Activated naive CD8-positive, alpha-beta T cell treated with anti-CD3 and anti-CD28 coated beads, Interleukin-2, amount 50 U/mL, for 24 hours (primary cell): ENCODE measurements at places on chromosomes 6 and 20.

GRCh38 chr6:41406728-41407489 is 71.5 kb downstream of the NCR2 start:
- no peak for DNase-seq

GRCh38 chr6:109743739-109744138 is 52.6 kb downstream of the FIG4 start:
- DNase-seq, result no peak

- DNase-seq, result no peak
Measured at GRCh38 chr6:15888798-15889772, 226.3 kb upstream of the DTNBP1 start.

- no peak for DNase-seq
Measured at GRCh38 chr6:163715846-163716245, 301.3 kb downstream of the QKI start.

DNA sequence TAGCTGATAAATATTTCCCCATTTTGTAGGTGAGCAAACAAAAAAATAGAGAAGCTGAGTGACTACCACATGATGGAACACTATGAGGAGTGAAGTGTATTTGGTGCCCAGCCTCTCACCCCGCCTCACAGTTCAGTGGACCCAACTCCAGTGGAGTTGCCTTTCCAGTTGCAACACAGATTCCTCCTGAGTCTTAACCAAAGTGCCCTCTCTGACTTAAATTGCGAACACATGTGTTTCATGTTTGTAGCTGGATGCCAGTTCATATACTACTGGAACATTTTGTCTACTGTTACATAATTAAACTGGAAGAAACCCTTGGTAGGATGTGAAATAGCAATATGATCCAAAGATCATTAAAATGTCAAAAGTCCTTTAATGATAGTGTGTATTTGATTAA is 448.9 kb downstream of the COL12A1 start:
- no peak for DNase-seq

DNA sequence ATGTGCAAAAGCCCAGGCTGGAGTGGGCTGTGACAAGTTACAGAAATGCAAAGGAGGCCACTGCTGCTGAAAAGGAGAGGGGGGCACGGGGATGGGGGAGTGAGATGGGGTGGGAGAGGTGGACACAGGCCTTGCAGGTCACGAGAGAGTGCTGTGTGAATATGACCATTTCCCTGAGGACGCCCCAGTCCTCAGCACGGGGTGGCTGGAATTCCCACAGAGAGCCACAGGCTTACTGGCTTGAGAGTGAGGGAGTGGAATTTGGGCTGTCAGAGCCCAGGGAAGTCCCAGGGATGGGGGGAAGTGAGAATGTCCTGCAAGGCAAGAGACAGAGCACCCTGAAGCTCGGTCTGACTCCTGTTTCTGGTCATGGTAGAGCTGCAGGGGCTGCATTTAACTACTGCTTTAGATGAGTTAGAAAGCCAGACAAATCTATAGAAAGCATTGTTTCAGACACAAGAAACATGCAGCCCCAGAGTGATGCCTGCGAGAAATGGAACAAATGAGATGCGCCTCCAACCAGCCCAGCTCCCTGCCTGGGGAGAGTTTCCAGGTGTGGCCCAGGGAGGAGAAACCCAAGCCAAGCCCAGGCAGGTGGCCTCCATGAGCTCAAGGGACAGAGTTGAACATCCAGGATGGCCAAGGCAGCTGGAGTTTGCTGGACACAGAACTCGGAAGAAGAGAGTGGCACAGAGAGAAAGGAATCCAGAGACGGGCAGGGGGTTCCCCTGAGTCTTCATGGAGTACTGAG is 30.5 kb downstream of the NPEPL1 start:
- no peak for DNase-seq

DNA sequence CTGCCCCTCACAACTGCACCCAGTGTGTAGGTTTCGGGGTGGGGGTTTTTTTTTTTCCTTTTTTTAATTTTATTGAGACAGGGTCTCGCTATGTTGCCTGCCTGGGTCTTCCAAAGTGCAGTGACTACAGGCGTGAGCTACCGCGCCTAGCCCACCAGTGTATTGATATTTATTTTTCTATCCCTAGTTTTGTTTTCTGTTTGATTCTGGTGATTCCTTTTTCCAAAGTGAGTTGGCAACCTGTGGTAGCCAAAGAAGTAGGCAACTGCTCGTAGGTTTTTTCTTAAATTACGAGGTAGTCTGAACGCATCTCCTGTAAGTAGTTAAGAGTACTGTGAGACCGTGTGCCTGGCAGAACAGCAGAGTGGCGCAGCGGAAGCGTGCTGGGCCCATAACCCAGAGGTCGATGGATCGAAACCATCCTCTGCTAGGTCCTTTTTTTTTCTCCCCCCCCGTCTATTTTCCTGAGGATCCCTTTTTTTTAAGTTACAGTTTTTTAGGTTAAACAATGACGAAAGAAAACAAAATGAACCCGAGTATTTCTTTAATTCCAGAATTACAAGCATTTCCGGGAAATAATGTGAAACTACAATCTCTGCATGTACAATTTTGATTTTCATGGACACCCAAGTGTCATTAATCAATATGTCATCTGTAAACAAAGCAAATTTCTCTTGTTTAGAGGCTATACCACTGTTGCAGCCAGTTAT is 78.7 kb upstream of the BTN3A2 start:
- peak; percentile 64 for DNase-seq

DNA sequence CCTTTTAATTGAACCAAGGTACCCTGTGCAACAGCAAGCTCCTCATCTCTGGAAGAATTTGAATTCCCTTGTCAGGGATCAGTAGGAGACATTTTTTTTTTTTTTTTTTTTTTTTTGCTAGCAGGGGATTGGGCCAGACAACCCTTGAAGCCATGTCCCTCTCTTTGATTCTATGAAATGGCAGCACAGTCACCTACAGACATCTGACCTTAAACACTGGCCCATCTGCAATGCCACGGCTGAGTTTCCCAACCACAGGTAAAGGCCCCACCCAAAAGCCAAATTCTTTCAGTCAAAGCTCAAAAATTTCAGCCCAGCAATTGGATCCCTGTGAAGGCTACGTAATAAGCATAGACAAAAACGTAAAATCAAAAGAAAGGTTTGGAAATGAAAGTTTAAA is 94.2 kb downstream of the FYN start:
- DNase-seq, result no peak

DNA sequence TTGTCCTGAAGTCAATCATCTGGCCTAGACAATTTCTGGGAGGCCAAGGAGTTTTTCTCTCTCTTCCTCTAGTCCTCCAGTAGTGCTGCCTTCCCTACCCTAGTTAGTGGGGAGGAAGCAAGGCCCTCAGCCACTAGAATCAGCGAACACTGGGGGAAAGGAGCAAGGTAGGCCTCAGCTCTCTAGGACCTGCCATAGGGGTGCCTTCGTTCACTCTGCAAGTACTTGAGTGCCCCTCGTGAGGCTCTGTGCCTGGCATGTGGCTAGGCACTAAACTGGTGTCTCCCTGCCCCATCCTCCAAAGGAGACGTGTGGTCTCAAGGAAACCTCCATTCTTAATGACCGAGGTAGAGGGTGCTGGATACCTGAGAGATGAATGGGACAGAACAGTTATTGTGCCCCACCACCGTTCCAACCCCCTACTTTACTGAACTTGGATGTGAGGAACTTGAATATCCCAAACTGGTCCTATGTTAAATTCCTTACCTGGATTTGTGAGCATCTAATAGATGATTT is 1.1 kb downstream of the DEF6 start:
- peak; percentile 33 for DNase-seq

- no peak for DNase-seq
Measured at GRCh38 chr6:156098839-156099238, 643.2 kb upstream of the NOX3 start.

DNA sequence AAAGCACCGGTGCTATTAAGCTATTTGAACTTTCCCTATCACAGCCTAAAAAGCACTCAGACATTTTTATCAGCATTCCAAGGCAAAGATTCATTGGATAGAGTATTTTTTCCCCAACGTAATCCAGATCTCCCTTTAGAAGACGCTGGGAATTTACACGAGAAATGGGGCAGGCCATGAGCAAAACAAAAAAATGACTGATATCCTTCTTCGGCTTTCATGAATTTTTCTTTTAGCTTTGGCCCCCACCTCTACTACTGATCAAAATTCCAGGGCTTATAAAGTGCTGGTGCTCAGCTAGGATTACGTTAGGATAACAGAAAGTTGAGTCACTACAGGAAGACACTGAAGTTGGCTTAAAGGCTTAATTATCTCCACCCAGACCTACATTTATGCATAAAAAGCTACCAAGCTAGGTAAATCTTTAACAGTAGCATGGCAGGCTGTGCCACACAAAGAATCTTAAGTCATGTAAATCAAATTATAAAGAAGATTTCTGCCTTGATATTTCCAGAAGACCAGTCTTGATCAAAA is 418.5 kb upstream of the BTBD3 start:
- no peak for DNase-seq

GRCh38 chr6:10565913-10566312 is 44.8 kb downstream of the GCNT2 start:
- no peak for DNase-seq

DNA sequence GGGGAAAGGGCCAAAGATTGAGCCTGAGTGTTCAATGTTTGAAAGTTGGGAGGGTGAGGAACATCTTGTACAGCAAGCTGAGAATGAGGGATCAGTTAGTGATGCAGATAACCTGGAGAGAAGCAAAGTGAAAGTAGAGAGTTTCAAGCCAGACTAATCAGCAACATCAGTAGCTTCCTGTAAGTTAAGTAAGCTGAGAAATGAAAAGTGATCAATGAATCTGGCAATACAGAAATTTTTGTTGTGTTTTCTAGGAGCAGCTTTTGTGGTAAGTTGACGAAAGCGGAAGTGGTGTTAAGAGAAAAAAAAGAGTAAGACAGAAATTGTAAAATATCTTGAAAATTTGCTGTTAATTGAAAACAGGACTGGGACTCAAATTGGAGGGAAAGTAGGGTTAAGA is 855.5 kb upstream of the MAP3K7 start:
- DNase-seq, result no peak

DNA sequence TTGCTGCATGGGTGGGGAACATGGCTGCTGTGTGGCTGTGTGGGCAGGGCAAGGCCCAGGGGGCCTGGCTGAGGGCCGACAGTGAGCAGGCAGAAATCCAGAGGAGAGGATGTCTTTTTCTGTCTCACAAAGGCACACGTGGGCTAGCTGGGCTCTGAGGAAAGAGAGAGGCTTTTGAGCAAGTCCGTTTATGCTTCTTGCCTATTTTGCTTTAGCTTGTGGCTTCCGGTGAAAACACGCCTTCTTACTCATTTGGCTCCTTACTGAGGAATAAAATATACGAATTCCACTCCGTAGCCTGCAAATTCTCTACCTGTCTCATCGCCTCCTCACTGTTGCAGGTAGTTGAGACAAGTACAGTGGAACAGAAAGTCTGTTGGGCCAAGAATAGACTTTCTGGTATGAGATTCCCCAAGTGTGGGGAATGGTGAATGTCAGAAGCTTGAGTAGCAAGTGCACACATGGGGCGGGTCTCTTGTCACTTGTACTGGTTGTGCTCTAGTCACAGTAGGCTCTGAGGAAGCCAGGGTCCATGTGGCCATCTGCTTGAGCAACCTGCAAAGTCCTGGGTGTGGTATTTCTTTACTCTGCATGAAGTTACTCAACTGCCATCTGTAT is 28.4 kb downstream of the WRNIP1 start:
- peak; percentile 18 for DNase-seq

GRCh38 chr6:4799912-4800311 is 23.7 kb downstream of the CDYL start:
- no peak for DNase-seq

DNA sequence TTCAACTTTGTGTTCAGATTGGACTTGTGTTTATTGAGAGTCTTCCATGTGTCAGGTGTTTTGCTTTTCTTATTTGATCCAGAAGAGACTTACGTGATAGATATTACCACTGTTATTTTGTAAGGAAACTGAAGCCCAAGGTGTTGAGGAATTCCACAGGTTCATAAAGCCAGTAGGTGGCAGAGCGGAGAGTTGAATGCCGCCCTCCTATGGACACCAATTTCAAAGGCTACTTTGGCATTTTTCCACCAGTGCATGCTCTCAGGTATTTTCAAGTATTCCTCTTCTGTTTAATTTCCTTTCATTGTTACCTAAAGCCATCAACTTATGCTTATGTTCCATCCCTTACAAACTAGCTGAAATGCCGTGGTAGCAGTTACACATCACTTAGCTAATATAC is 14.0 kb upstream of the COL10A1 start:
- DNase-seq, result no peak

DNA sequence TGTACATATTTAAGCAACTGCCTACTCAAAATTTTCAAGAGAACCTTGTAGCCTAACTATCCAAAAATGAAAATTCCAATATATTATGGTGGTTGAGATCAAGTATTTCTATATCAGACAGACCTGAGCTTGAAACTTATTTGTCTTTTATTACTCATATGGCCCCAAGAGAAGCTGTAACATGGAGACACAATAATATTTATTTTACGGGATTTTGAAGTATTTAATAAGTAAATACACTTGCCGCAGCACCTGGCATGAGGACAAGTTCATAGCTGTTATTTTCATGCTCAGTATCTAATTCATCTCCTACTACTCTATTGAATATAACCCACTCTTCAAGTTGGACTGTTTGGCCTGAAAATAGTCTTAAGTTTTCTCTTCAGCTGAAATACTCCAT is 28.0 kb downstream of the PTPRK start:
- DNase-seq, result no peak

- DNase-seq, result no peak
Measured at GRCh38 chr20:7108929-7109328, 341.4 kb downstream of the BMP2 start.

- no peak for DNase-seq
Measured at GRCh38 chr6:151108548-151108947, 131.2 kb upstream of the AKAP12 start.

DNA sequence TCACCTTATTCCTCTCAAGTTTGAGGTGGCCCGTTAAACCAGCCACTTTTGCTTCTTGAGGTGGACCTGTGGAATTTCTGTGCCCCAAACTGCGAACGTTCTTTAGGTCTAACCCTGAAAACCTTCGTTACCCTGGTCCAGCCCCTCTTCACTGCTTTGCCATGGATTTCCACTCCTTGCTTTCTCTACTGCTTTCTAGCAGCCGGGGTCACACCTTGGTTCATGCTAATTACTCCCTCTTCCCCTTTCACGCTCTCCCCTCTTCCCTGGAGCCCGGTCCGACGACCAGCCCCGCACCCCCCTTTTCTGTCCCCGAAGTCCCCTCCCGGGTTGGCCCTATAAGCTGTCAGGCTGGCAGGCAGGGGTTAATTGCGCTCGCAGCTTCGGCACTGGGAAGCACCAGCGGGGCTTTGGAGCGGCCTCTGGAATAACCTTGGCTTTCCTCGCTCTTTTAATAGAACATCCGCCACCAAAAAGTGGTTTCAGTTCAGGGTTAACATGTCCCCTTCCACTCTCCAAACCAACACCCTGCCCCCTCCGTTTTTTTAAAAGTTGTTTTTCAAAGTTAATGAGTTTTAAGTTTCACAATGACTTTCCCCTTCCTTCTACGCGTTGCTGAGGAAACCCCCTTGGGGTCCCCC is 1.4 kb upstream of the HIVEP1 start:
- DNase-seq, result peak; percentile 51

DNA sequence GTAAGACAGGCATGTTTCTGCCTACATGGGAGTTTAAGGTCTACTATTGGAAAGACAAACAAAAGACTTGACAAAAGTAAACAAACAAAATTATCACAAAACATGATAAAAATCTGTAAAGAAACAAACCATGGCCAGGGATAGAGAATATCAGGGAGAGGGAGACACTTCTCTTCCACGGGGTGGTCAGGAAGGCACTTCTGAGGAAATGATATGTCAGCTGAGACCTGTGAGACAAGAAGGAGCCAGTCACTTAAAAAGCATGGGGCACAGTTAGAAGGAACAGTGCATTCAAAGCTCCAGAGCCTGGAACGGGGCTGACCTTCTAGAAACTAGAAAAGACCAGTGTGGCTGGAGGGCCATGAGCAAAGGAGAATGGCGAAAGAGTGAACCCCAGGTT is 35.1 kb upstream of the SLC16A10 start:
- DNase-seq, result no peak
